Foreskin keratinocyte (primary cell): ENCODE measurements at places on chromosomes 16 and 17. TPM values are rescaled to one million over a fixed set of nuclear protein-coding genes. Genes with fewer than 3 reads are reported as not detected.

Gene INCA1
- total RNA-seq = 0.14 TPM in 2 replicates

Gene SLC38A8
- total RNA-seq = not detected in 2 replicates

DNA sequence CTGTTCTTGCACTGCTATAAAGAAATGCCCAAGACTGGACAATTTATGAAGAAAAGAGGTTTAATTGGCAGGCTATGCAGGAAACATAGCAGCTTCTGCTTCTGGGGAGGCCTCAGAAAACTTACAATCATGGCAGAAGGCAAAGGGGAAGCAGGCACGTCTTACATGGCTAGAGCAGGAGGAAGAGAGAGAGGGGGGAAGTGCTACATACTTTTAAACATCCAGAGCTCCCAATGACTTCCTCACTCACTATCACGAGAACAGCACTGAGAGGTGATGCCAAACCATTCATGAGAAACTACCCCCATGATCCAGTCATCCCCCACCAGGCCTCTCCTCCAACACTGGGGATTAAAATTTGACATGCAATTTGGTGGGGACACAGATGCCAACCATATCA is 13.3 kb downstream of the WFIKKN2 start:
- no peak for DNase-seq

Gene MEIOC
- 0.14 and 0.24 TPM in 2 replicates for total RNA-seq

DNA sequence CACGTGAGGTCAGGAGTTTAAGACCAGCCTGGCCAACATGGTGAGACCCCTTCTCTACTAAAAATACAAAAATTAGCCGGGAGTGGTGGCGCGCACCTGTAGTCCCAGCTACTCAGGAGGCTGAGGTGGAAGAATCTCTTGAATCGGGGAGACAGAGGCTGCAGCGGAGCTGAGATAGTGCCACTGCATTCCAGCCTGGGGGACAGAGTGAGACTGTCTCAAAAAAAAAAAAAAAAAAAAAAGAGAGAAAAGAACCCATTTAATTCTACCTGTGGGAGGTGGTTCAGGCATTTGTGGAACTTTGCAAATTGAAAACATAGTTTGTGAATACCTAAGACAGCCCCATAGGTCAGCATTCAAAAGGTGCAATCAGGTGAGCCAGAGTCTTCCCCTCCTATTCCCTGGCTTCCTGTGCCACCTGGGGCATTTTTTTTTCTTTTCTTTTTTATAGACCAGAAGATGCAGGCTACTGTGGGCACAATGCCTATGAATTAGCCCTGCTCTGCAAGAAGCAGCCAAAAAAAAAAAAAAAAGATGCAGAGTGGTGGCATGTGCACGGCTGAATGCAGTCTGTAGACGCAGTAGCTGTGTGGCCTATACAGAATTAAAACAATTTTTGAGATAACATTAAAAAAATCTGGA is 9.1 kb upstream of the SOCS3 start:
- DNase-seq = no peak

- DNase-seq = no peak
Observed at GRCh38 chr17:30249460-30249859, 14.0 kb upstream of the SLC6A4 start.

Gene BCO1
- not detected in 2 replicates for total RNA-seq

Gene ABCC11
- total RNA-seq = 0.10 and 0.11 TPM in 2 replicates

DNA sequence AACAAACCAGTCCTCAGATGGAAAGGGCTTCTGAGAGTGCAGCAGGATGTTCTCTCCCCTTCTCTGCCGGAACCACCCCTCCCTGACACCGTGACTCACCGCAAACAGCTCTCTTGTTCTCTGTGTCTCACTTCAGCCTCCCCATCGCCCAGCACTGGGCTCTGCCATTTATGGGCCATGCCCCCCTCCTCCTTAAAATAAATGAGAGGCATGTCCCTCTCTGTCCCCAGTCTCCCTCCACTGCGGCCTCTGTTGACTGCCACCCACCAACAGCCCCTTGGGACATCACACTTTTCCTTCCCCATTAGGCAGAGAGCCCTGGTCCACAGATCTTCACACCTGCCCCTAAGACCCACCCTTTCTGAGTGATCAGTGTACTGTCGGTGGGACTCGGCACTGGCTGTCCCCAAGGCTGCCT is 6.3 kb downstream of the CCDC102A start:
- no peak for DNase-seq

DNA sequence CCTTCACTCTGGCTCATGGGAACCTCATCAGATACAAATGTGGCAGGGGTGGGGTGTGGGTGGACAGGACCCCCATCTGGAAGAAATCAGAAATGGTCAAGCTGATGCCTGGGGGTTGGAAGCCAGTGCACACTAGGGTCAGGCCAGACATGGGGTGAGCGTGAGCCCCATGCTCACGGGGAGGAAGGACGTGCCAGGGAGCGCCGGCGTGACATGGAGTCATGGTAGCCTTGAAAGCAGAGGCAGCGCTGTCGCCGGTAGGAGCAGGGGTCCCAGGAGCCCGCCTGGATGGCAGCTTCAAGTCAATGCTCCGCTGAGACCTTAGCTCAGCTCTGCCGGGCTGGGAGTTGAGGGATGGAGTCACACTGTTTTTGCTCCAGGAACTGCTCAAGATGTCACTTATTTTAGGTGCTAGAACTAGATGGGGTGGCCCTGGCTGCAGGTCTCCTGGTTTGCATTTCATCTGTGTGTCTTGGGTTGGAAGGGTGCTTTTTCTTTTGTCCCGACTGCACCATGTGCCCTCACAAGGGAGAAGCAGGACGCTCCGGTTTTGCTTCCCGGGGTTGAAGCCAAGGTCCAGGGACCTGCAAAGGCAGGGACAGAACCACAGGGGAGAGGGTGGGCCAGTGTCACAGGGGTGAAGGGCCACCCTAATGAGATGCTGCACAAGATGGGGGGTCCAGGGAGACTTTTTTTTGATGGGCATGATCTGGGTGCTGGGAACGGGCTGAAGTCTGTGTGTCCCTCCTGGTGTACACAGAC is 51.4 kb downstream of the USP22 start:
- no peak for DNase-seq

GRCh38 chr17:50314456-50315011 is 31.4 kb upstream of the XYLT2 start:
- no peak for DNase-seq

Gene GALR2
- 0.07 TPM in 1 of 2 replicates, not detected in the other for total RNA-seq

GRCh38 chr16:46974352-46974751 is 878 bp upstream of the DNAJA2 start:
- DNase-seq = no peak

GRCh38 chr17:36816214-36816906 is 120.9 kb upstream of the LHX1 start:
- no peak for DNase-seq

DNA sequence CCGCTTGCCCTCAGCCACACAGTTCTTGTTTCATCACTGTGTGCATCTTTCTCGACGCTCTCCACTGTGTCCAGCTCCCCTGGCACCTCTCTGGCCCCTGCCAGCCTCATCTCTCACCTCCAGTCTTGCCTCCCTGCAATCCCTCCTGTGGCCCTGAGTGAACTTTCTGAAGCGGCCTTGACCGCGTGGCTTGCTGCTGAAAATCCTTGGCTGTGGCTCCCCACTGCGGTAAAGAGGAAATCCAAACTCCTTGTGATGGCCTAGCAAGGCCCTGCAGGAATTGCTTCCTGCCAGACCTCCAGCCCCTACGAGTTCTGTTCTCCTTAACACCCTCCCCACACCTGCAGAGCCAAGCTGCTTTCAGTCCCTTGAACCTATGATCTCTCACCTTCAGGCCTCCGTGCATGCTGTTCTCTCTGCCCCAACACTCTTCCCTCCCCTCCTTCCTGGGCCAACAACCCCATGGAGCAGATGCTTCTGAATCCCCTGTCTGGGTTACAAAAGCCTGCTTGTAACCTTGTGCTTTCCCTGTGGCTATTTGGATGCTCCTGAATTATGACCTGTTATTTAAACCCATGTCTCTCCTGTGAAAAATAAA is 33.6 kb upstream of the BRD7 start:
- no peak for DNase-seq

- DNase-seq = no peak
Observed at GRCh38 chr16:14283786-14284185, 212.7 kb downstream of the MRTFB start.

DNA sequence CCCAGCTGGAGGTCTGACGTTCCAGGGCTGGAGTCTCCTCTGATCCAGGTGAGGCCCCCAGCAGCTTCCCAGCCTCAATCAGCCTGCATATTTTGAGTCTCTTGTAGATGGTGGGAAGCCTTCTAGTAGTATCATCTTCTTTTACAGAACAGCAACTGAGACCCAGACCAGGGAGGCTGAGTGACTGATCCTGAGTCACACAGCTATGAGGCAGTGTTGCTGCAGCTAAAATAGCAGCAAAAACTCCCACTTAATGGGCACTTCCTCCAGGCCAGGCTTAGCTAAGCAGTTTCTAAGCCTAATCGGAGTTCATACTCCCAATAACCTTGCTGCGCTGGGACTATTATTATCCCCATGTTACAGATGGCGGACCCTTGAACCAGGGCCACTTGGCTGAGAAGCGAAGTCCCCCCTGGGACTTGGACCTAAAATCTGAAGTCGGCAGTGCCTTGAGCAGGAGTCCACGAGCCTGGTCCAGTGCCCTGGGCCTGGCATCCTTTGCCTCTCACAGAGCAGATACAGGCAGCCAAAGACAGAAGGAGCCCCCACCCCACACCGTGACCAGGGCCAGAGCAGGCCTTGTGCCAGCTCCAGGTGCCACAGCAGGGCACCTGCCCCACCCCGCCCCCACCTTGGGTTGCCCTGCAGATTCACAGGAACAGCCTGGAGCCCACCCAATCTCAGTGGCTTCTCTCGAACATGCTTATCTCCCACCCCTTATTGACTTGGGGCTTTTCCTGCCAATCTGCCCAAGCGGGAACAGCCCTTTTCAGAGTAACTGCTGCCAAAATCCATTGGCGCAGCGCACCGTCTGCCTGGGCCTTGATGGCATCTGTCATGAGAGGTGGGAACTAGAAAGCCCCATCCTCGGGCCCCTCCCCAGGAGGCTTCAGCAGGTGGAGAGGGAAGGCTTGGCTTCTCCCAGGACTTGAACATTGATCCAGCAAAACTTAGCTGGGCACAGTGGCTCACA is 65.1 kb downstream of the SOCS1 start:
- no peak for DNase-seq

- DNase-seq = peak; percentile 54
Observed at GRCh38 chr17:1512351-1512750, 4.1 kb downstream of the INPP5K start.

Gene TMEM92
- total RNA-seq = 2.8 and 6.5 TPM in 2 replicates

DNA sequence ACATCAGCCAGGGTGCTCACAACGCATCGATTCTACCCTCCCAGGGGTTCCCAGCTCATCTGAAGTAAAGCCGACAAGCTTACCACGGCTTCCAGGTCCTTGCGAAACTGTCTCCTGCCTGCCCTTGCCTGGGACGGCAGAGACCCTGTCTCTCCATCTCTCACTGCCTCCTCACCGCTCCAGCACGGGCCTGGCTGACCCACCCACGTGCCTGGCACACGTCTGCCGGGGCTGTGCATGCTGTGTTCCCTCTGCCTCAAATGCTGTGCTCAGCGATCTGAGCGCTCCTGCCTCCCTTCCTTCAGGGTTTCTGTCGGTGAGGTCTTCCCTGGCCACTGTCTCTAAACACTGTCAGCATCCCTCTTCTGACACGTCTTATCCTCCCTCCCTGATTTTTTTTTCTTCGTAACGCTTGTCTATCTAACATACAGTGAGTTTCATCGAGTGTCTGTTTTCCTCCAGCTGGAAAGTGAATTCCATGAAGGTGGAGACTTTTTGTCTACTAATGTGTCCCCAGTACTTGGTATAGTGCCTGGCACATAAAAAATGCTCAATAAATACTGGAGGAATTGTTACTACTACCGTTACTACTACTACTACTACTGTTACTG is 208.4 kb downstream of the IRF8 start:
- no peak for DNase-seq

DNA sequence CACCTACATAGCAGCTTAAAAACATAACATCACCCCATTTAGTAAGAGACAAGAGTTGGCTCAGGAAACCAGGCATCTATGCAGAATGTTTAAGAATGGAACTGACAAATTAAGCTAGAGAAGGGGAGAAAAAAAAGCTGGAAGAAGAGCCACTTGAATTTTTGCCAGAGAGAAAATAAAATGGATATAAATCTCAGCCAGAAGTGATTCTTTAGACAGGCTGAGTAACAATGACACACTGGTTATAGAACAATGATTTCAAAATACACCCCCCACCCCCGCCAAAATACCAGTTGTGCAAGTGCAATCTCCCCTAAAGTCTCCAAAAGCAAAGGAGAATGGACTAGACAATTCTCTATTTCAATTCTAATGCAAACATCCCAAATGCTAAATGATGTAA is 22.4 kb downstream of the LSM12 start:
- DNase-seq = no peak

DNA sequence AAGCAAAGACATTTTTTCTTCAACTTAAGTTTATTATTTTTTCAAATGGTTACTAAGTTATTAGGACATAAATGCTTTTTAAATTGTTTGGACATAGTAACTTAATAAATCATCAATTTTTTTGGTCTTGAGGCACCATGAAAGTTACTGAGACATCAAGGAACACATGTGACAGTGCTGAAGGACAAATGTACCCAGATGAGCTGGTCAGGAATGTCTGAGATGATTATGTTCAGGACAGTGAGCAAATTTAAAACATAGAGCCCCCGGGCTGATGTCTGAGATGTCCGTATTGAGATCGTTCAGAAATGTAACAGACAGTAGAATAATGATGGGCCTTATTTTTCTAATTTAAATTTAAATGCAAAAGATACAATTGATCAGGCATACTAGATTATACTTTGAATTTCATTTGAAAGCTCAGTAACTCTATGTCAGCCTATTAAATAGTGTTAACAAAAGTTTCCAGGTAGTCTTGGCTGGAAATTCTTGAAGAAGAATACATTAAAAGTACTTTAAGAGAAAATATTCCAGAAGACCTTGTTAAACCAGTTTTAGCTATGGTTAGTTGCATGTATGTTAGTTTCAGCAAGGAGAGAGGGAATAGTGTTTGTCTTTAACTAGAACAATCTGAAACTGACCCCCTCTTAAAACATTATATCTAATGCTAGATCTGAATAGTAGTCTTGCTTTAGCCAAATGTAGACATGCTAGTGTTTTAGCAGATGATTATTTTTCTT is 36.4 kb downstream of the SEC14L1 start:
- DNase-seq = no peak

Gene PHOSPHO1
- total RNA-seq = 0.11 and 0.31 TPM in 2 replicates

DNA sequence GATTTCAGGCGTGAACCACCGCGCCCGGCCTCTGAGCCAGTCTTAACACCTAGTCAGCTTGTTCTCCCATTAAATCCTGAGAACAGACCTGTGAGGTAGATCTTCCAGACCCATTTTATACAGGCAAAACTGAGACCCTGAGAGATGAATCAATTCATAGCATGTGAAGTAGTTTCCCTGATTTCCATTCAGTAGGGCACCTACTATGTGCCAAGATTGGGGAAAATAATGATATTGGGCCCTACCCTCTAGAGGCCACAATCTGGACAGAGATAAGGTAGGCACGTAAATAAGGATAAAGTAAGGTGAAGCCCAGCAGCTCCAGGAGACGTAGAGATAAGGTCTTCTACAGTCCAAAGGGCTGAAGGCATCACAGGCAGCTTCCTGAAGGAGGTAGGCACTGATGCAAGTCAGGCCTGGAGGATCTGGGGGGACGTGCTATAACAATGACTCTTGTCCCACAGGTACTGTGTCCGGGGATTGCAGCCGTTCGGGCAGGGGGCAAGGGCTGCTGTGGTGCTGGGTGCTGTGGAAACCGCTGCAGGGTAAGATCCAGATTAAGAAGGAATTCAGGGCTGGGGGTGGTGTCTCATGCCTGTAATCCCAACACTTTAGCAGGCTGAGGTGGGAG is 5.7 kb downstream of the VMO1 start:
- no peak for DNase-seq

GRCh38 chr16:4506450-4506849 is 30.3 kb downstream of the HMOX2 start:
- peak; percentile 59 for DNase-seq

Gene KIF18B
- total RNA-seq = 17.0 and 23.2 TPM in 2 replicates

GRCh38 chr16:24116046-24116776 is 139.9 kb upstream of the CACNG3 start:
- DNase-seq = no peak

Gene ATP2A3
- total RNA-seq = 0.28 and 0.68 TPM in 2 replicates
